Aorta (tissue), 5 donors: ENCODE measurements at places on chromosomes 2 and 18.

DNA sequence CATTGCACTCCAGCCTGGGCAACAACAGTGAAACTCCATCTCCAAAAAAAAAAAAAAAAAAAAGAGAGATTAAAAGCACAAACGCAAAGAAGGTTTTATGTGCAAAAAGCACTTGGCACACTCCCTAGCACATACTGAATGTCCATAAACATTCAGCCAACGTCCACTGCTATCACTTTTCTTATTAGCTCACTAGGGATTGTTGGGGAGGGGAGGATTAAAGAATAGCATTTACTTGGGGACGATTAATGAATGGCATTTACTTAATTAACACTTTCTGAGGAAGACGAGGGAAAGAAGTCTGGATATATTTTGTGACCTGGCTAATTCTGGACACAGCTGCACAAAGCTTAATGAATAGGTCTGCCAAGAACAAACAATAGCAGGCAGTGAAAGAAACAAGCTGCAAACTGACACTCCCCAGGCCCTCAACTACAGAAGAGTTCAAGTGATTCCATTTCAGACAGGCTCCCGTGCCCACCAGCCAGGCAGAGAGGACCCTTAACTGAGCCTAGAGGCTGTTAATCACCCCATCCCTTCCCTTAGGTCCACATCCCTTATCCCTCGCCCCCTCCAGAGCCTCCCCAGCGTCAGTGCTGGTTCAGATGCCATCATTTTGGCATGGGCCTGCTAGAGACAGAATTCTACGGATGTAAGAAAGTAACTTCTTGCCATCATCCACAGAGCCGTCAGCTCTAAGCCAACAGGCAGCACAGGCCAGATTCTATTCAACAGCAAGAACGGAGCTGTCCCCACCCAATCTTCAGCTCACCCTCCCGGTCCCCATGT is 7.4 kb downstream of the CYB5A start:
- DNase-seq: no peak

DNA sequence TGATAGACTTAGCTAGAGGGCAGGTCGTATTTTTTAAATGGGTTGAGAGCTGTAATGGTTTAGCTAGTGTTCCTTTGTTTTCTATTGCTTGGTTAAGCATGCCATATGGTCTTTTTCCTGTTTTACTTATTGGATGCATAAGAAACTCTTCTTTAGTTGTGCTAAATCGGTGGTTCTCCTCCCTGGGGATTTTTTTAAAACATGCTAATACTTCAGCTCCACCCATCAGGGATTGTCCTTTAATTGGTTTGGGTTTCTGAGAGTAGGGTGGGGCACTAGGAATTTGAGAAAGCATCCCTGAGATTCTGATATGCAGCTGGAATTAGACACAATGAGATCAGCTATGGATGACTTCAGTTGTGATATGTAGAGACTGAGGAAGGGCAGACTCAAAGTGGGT is 497.2 kb downstream of the THSD7B start:
- DNase-seq: no peak

GRCh38 chr18:79518028-79518682 is 122.4 kb downstream of the NFATC1 start:
- peak; percentile 67 for DNase-seq

DNA sequence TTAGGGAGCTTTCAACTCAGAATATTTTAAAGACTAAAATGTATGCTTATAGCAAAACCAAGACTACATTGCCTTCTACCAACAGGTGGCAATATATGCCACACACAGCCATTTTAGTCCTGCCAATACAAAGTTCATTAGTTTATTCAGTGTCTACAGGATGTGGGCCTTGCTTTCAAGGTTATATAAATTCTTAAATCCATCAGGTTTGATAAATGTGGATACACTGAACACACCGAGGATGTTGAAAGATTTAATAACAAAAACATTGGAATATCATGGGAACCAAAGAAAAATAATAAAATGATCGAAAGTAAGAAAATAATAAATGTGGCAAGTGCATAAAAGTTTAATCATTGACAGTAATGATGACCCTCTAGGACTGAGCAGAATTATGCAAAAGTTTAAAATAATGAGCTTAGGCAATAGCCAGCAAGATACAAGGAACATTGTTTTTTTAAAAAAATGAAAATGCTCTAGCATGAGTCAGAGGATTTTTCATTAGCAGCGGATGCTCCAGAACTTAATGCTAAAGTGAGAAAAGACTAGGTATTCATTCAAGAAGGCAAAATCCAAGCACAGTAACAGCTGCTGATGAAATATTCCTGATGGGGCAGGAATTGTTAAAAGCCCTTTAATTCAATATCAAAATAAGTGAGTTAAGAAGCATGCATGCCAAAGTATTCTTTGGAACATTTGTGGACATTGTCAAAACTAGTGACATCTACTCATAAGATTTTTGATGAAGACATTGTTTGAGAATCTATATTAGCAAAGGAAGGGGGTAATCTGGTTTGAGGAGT is 14.2 kb downstream of the SCN9A start:
- DNase-seq: no peak

GRCh38 chr2:47664817-47665216 is 118.1 kb upstream of the MSH6 start:
- DNase-seq: no peak

DNA sequence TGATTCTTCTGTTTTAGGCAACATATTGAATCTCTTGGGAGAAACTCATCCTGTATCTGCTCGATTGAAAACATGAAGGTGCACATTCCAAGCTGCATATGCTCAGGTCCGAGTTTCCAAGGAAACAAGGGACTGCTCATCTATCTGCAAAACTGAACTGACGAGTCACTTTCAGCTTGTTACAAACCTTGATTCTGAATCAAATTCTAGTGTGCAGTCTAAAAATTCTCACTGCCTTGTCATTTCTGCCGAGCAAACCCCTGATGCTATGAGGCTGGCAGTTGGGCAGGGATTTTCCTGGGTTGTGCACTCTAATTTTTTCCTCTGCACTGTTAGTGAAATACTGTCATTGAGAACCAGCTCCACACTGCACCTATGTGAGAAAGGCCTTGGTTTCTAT is 101.3 kb upstream of the ETAA1 start:
- no peak for DNase-seq

GRCh38 chr2:239831861-239832489 is 193.2 kb downstream of the NDUFA10 start:
- peak; percentile 43 for DNase-seq

DNA sequence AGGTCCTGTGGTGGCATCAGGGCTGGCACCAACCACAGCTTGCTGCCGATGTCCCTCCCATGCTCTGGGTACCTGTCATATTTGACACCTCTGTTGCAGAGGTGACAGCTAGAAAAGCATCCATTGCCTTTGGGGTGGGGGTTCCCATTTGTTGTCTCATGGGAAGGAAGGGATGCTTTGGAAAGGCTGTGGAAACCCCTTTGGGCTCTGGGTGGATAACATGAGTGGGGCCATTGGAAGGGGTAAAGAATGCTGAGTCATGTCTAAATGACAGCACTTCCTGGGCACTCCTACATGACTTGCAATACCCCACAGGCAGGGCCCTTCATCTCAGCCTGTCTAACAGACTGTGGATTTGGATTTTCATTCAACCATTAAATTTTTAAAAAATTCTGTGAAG is 27.8 kb downstream of the CTIF start:
- no peak for DNase-seq

DNA sequence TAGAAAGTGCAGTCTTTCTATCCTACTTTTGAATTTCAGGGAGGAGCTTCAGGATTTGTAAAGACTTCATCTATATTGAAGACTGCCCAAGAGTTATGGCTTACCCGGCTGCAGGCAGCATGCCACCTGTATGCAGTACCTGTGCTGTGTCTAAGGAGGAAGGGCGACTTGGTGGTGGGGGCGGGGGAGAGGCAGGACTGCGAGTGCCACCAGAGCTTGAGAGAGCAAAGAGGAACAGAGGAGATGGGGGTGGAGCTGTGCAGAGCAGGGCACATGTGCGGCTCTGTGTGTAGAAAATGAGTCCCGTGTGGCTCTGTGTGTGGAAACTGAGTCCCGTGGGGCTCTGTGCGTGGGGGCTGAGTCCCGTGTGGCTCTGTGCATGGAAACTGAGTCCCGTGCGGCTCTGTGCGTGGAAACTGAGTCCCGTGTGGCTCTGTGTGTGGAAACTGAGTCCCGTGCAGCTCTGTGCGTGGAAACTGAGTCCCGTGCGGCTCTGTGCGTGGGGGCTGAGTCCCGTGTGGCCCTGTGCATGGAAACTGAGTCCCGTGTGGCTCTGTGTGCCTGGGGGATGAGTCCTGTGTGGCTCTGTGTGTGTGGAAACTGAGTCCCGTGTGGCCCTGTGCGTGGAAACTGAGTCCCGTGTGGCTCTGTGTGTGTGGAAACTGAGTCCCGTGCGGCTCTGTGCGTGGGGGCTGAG is 43.2 kb downstream of the LDLRAD4 start:
- no peak for DNase-seq

DNA sequence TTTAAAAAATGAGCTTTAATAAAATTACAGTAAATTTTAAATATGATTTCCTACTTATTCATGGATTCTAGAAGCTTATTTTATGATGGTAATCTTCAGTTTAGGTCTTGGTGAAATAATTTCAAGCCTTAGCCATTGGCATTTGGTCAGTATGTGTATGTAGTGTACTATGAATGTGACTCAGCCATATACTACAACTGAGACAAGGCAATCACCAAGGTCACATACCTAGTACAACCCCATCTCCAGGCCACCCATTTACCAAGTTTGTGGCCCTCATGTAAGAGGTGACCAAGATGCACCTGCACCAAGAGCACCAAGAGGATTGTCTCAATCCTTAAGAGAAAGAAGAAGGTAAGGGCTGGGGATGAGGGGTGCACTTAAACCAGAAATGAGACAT is 54.8 kb upstream of the FRZB start:
- no peak for DNase-seq

- no peak for DNase-seq
Observed at GRCh38 chr2:158921599-158922408, 46.6 kb upstream of the TANC1 start.

DNA sequence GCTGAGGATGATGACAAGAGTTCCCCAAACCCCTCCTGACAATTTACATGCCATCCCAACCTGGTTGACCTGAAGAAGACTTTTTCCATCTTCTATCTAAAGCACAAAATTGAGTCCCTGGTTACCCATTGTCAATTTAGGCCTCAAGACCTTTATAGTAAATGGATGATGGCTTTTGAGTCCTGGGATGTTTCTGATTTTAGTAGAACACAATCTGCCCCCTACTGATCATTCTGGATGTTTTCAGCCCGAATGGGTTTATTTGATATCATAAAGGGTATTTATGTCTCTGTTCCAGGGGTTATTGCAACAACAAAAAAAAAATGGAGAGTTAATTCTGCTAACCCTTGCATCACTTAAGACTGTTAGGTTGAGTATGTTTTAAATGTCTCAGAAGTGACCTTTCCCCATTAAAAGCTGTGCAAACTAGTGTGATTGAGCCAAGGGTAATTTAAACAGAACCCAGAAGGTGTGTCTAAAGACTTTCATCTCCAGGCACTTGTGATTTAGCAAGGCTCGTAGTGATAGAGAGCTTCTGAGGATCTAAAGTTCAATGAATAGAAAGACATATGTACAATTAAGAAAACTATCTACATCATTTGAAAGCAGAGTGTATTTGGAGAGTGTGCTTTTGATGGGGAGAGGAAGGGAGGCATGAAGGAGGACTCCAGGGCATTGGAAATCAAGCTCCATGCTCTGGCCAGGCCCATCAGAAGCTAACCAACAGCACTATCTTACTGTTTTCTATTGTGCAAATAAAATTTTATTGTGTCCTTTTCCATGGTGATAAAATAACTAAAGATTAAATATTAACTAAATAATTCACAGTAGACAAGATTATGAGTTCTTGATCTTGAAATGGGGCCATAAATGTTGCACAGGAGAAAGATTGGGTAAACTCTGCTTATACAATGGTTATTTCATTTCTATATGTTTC is 96.6 kb upstream of the NOSTRIN start:
- DNase-seq: no peak

DNA sequence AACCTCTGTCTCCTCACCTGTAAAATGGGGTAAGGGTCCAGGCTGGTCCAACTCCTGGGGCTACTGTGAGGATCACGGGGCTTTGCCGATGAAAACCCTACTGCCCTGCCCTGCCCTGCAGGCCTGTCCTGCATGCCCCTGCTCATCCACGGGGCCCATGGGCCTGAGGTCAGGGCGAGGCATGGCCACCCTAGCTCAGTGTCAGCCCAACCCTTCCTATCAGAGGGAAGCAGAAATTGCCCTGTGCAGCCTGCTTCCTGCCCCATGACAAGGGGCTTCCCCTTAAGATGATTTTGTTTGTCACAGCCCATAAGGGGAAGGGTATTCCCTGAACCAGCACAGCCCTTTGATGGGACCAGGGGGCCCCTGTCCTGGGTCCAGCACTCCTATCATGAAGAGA is 353.6 kb upstream of the ID2 start:
- no peak for DNase-seq

GRCh38 chr2:23767876-23768621 is 158.9 kb downstream of the ATAD2B start:
- no peak for DNase-seq

DNA sequence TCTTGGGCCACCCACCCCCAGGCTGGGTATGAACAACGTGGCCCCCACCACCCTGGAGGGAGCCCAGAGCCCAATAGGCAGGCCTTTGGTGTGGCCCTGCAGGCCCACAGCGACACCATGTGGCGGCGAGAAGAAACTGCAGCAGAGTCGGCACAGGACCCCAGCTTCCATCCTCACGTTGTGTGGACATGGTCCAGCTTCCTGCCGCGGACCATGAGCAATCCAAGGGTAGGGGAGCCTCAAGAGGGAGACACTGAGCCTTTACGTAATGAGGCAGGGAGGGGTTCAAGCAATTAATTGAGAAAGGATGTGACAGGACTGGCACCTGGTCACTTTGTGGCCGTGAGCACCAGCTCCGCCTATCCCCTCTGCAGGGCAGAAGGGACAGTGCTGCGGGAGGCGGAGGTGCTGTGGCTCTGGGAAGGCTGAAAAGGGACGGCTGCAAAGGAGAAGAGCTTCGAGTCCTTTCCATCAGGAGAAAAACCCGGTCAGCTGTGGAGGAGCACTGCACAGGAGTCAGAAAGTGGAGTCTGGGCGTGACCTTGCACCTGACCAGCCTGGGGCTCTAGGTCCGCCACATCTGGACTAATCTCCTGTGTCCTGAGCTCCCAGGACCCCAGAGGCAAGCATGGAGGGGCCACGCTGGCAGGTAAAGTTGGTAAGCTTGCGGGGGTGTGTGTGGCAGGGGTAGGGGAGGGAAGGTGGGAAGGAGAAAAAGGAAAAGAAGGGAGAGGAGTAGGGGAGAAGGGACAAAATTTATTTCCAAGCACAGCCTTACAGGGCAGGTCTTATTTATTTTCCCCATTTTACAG is 44.9 kb downstream of the TMEM37 start:
- peak; percentile 65 for DNase-seq

DNA sequence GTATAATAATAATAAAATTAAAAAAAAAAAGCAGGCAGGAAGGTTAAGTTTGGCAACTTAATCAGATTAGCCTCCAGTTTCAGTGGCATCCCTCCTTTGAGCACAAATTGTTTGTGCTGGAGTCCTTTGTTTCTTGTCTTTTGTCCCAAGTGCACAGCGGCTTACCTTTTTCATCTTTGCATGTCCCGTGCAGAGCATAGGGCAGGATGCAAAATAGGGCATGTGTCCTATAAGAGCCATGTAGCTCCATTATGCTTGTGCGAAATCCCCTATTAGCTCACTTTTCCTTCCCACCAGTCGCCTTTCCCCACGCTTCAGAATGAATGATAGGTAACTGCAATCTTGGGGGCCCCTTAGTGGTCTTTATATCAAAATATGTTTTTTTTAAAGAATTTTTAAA is 216.8 kb downstream of the TSN start:
- DNase-seq: no peak

GRCh38 chr2:70088598-70089219 is 1.4 kb downstream of the PCBP1 start:
- DNase-seq: no peak
